Heart left ventricle (tissue), 16 donors: ENCODE measurements at places on chromosomes 5 and 9. TPM values are rescaled to one million over a fixed set of nuclear protein-coding genes. Genes with fewer than 3 reads are reported as not detected.
A peak's percentile ranks its signal among the peaks of the same experiment; 100 is the strongest.

DNA sequence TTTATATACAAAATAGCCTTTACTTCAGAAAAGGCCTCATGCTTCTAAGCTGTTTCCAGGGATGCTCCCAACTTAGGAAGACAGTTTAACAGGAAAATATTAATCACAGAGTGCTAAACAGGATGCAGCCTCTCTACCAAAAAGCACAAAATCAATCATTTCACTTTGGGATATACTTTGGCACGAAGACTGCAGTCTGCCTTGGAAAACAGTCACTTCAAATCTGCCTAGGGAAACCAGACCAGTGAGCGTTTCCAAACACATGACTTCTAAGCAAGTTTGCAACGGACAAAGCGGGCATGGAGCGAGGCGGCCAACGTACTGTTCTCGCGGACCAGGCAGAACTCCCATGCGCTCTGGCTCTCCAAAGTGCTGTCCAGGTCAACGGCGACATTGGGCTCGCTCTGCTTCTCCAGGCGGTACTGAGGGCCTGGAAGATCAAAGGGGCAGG is 201.0 kb downstream of the MAPKAP1 start:
- DNase-seq, result no peak

- no peak for DNase-seq
Measured at GRCh38 chr5:40547994-40548575, 131.6 kb upstream of the PTGER4 start.

GRCh38 chr5:62460578-62460983 is 48.0 kb downstream of the IPO11 start:
- DNase-seq, result no peak

DNA sequence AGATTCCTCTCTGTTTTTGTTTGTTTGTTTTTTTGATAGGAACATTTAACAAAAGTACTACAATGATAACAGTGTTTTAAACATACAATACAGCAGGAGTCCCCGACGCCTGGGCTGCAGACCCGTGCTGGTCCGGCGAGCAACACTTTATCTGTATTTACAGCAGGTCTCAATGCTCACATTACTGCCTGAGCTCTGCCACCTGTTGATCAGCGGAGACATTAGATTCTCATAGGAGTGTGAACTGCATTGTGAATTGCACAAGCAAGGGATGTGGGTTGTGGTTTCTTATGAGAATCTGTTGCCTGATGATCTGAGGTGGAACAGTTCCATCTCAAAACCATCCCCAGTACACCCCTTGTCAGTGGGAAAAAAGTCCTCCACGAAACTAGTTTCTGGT is 1068.5 kb upstream of the CDH10 start:
- DNase-seq, result no peak

- DNase-seq, result no peak
Measured at GRCh38 chr5:172603251-172603806, 37.7 kb upstream of the NEURL1B start.

DNA sequence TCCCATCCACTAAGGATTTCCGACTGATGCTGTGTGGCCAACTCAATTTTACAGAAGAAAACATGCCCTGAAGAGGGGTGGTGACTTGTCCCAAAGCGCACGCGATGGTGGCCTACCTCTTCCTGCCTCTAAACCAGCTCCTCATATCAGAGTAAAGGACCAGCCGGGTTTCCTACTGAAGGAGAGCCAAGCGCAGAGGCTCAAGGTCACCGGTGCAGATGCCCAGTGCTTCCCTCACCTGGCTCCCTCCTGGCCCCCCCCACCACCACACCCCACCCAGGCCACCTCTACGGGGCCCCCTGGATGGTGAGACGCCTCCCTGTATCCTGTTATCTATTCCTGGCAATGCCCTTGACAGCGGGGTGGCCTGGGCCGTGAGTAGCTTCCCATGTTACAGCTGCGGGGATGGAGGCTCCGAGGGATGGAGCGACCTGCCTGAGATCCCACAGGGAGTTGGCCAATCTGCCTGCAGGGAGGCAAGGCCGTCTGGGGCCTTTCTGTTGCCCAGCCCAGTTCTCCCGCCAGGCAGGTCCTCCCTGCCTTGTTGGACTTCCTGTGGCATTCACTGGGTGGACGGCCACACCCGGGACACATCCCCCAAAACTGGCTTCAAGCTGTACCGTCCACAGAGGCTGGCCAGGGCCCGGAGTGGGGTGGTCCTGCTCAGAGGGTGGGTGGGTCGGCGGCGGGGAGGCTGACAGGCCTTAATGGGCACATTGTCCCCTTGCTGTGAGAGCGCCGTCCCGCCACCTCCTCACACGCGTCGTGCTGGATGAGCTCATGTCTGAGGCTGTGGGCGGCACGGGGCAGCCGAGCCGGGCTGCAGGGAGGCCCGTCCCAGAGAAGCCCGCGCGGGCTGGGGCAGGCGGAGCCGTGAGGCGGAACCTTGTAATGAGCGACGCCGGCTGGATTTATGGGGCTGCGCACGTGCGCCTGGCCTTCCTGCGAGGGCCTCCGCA is 72.5 kb downstream of the MACROH2A1 start:
- no peak for DNase-seq

- DNase-seq, result no peak
Measured at GRCh38 chr9:106233116-106233515, 538.8 kb downstream of the TMEM38B start.

GRCh38 chr5:147454996-147455677 is 54.7 kb downstream of the DPYSL3 start:
- no peak for DNase-seq

- DNase-seq, result peak; percentile 67
Measured at GRCh38 chr5:107669096-107670031, 1.4 kb downstream of the EFNA5 start.

- DNase-seq, result no peak
Measured at GRCh38 chr9:20048437-20048836, 259.6 kb upstream of the SLC24A2 start.

- no peak for DNase-seq
Measured at GRCh38 chr5:146574713-146575112, 58.7 kb upstream of the GPR151 start.

GRCh38 chr5:33841891-33842290 is 49.9 kb downstream of the ADAMTS12 start:
- DNase-seq, result no peak

GRCh38 chr5:169635936-169636335 is 1.1 kb upstream of the DOCK2 start:
- DNase-seq, result no peak

DNA sequence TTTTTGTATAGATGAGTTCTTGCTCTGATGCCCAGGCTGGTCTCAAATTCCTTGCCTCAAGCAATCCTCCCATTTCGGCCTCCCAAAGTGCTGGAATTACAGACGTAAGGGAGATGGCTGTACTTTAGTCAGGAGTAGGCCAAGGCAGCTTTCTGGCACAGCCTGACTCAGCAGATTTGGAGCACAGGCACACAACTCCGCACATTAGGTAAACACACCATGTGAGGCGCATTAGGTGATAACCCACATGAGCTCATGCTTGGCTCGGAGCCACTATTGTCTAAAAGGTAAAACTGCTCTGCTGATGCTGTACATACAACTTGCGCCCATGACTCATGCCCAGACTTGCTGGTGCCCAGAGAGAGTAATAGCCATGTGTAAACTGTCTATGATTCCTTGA is 1157.9 kb downstream of the TAF11L14 start:
- peak; percentile 22 for DNase-seq

DNA sequence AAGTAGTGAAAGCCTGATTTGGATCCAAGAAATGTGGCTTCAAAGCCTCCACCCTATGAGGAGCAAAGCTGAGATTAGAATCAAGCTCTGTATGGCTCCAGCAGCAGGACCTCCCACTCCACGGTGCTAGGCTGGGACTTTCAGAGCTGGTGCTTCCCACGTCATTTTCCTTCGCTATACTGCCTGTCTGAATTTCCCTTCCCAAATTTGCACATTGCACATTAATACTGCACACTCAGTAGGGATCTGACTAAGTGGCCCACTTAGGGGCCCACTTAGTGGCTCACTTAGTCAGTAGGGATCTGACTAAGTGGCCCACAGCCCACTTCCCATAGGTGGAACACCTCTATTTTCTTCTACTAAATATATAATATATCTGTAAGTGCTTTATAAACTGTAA is 14.1 kb upstream of the SPDL1 start:
- DNase-seq, result no peak

The SH2D3C gene
- 21.1 TPM for polyA plus RNA-seq

The CDX1 gene
- polyA plus RNA-seq, result 0.17 TPM

The COMMD10 gene
- polyA plus RNA-seq, result 26.0 TPM

The GNA14 gene
- polyA plus RNA-seq, result 0.79 TPM

The HIGD2A gene
- polyA plus RNA-seq, result 229 TPM

The TMEM215 gene
- not detected for polyA plus RNA-seq

The PPP3R2 gene
- not detected for polyA plus RNA-seq

The GRK6 gene
- polyA plus RNA-seq, result 6.8 TPM

The SAPCD2 gene
- polyA plus RNA-seq, result 0.22 TPM

The ENTPD8 gene
- polyA plus RNA-seq, result not detected

The PRUNE2 gene
- polyA plus RNA-seq, result 0.65 TPM

The ELOVL7 gene
- 0.30 TPM for polyA plus RNA-seq
